ENCODE measurements at places on chromosomes 1 and 21.

DNA sequence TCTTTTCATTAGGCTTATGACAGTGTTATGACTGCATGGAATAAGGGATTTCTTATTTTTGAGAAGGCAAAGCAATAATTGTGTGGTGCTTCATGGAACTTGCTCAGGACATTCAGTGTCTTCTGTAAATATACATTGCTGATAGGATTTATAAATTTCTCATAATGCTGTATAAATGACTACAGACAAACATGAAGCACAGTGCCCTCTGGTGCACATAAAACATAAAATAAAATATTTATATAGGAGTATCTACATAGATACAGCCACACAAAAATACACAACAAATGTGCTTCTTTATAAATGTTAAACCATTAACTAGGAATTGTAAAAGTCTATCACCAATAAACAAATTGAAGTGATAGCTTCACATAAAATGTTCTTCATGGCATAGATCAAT lies 24.1 kb downstream of the BRINP3 start:
- no peak for DNase-seq

GRCh38 chr1:168110896-168111545 lies 25.7 kb downstream of the GPR161 start:
- no peak for DNase-seq

GRCh38 chr1:31984419-31985347 lies 29.0 kb upstream of the KHDRBS1 start:
- DNase-seq, result no peak

DNA sequence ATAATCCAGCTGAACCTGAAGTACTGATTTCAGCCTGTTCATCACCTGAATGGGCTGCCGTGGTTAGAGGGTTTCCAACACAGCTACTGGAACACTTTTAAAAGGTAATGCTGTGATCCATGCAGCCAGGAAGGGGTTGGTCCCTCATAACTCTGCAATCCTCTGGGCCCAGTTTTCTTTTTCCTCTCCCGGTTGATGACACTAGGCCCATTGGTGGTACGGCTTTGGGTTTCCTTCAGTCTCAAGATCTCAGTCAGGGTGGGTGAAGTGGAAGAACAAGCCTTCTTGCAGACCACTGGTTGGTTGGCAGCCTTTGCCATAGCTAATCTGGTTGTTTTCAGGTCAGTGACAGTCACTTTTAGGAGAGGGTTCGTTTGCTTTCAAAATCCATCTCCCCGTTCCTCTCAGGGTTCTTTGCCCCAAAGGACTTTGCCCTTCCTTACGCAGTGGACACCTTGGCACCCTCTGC lies 502 bp upstream of the SLC35A3 start:
- no peak for DNase-seq

GRCh38 chr1:68016381-68016780 lies 34.0 kb downstream of the DIRAS3 start:
- DNase-seq, result no peak
